NCI-H460 (cell line): ENCODE measurements at places on chromosomes 16 and 17.

DNA sequence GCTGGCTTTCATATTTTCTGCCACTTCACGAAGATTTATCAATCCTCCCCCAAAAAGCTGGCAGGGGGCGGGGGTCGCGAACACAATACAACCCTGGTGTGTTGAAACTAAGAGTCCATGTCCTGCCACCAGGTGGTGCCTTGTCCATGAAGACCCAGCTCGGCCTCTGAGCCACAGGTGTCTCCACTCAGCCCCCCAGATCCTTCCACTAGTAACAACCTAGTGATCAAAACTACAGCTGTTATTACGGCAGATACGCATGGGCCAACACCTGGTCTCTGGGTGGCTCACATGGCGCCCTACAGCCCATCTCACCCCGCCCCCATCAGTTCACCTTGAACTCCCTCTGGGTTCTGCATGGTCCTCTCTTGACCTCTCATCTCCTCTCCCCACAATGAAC lies 27.7 kb downstream of the USP7 start:
- no peak for DNase-seq

- no peak for DNase-seq
Observed at GRCh38 chr17:30513346-30513745, 36.1 kb downstream of the GOSR1 start.

- no peak for DNase-seq
Observed at GRCh38 chr17:9380361-9380760, 195.3 kb downstream of the STX8 start.

GRCh38 chr16:74731853-74732477 lies 31.3 kb upstream of the MLKL start:
- no peak for DNase-seq

GRCh38 chr16:73280388-73280787 lies 232.5 kb upstream of the ZFHX3 start:
- DNase-seq = no peak

DNA sequence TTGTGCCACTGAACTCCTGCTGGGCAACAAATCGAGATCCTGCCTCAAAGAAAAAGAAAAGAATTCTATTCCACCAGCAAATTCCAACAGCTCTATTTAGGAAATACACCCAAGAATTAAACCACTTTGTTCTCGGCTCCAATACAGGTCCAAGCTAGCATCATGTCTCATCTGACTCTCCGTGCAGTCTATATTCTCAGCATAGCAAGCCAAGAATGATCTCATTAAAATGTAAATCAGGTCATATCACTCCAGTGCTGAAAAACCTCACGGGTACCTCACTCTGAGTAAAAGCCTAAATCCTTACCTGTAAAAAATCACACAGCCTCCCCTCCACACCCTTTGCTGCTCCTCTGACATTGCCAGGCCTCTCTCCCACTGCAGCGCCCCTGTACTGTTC lies 23.9 kb downstream of the UBE2G1 start:
- no peak for DNase-seq

- no peak for DNase-seq
Observed at GRCh38 chr16:61309386-61309785, 726.9 kb downstream of the CDH8 start.

- no peak for DNase-seq
Observed at GRCh38 chr17:38867968-38868816, 1.7 kb upstream of the LASP1 start.

- no peak for DNase-seq
Observed at GRCh38 chr16:18945233-18945632, 19.0 kb upstream of the SMG1 start.

DNA sequence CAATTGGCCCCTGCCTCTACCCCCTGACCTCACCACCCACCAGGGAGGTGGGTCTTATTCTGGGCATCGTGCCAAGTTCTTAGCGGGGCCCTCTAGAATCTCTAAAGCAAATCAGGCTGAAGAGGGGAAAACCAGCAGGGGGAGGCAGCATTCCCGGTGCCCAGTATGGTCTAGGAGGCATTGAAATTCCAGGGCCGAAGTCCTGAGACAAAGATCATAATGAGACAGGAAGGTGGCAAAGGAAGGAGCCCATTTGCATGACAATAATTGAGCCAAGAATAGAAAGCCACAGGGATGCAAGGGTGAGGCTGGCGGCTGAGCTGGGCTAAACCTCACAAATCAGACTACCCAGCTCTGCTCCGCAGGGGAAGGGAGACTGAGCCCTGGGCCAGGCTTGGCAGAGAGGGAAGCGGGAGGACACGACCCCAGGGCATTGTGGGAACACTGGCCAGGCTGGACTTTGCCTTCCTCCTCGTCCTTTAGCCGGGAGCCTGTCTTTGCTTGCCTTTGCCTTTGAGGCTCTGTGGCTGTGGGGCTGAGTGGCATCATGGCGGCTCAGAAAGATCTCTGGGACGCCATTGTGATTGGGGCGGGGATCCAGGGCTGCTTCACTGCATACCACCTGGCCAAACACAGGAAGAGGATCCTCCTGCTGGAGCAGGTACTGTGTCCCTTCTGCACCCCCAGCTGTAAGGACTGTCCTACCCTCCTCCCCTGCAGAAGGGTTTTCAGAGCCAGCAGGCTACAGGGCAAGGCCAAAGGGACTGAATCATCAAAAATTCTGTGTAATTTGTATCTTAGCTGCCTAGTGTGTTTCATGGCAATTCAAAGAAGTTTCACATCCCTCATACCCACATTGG lies at the start of gene PIPOX:
TSS of gene PIPOX (plus strand) at position 463 of the 860 bp plus-strand sequence. CDS start at position 548, 85 bp downstream.
- no peak for DNase-seq

GRCh38 chr16:72530434-72530833 lies 358.5 kb upstream of the PMFBP1 start:
- DNase-seq = peak; percentile 23

- DNase-seq = no peak
Observed at GRCh38 chr17:5241861-5242671, 7.4 kb upstream of the SCIMP start.

- DNase-seq = no peak
Observed at GRCh38 chr17:70848785-70849184, 679.5 kb downstream of the KCNJ2 start.

- DNase-seq = no peak
Observed at GRCh38 chr16:16882766-16883165, 503.8 kb downstream of the NPIPA7 start.

DNA sequence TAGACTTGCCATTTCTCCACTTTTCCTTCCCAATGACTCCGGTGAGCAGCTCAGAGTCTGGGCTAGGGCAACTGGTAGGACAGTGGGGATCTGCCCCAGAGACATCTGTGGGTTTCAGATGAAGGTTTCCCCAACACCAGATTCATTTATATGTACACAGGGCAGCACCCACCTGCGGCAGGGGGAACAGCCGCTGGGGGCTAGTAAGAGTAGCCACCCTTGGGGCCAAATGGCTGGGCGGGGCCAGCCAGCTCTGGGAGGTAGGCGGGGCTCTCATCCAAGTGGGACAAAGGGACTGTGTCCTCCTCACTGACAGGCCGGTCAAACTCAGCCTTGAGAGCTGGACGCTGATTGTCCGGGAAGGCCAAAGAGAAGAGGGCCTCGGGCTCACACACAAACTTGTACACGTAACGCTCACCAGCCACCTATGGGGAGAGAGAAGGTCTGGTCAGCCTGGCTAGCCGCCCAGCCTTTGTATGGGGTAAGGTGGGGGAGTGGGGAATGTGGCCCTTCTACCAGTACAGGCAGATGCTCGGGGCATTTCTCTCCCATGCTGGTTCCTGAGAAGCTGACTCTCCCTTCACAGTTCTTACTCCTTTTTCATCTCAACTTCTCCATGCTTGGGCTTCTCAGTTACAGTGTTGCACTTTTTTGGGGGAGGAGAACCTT lies 17.7 kb downstream of the ETV4 start:
- DNase-seq = no peak

DNA sequence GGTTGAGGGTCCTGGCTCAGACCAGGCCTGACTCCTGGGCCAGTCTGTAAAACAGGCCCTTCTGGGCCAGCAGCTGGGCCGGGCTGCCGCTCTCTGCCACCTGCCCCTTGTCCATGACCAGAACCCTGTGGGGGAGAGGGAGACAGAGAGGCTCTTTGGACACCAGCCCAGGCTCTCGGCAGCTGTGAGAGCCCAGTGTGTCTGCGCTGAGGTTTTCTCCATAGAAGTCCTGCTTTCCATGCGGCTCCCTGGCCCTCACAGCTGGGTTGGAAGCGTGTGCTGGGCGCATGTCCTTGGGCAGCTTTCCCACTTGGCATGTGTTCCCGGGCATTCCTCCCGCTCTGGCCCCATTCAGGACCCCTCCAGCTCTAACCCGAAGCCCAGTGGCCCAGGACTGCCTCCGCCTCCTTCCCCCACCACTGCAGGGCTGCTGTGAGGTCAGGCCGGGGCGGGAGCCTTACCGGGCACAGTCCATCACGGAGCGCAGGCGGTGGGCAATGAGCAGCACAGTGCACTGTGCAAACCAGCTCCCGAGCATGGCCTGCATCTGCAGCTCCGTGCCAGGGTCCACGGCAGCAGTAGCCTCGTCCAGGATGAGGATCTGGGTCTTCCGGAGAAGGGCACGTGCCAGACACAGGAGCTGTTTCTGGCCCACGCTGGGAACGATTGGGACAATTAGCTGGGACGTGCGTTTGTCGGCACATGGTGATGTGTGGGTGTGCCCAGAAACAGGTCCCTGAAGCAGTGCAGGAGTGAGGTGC lies 73.0 kb downstream of the ABCC6 start:
- no peak for DNase-seq

GRCh38 chr17:4969551-4970173 lies 2.0 kb upstream of the SPAG7 start:
- no peak for DNase-seq

DNA sequence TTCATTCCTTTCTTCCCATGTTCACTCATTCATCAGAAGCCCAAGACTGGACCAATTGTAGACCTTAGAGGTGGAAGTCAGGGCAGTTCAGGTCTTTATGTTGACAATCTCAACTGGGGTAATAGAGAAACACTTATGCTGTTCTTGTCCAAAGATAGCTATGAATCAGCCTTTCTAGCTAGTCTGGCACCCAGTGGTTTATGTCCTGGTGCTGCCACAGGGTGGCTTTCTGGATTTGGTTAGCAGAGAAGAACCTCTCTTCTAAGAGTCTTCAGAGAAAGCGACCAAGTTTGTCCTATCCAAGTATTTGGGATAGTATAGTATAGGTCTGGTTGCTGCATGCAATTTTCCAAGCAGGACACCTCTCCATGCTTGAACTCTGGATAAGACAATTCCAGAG lies 83.3 kb downstream of the NOG start:
- no peak for DNase-seq

GRCh38 chr16:77833921-77834634 lies 45.7 kb downstream of the VAT1L start:
- no peak for DNase-seq

DNA sequence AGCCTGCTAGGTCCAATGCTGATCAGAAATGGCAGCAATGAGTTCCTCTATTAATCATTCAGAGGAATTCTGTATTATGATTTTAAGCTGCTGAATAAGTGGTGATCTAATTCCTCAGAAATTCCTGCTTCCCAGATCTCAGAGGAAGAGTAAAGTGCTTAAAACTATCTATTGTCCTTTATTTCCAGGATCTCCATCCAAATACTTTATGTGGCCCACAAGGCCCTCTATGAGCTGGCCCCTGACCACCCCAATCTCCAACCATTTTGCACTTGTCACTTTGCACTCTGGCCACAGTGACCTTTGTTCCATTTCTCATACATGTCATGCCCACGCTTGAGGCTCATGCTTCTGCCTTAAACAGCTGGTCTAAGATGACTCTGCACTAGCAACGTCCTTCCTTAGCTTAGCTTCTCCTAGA lies 93.7 kb downstream of the CA10 start:
- no peak for DNase-seq

DNA sequence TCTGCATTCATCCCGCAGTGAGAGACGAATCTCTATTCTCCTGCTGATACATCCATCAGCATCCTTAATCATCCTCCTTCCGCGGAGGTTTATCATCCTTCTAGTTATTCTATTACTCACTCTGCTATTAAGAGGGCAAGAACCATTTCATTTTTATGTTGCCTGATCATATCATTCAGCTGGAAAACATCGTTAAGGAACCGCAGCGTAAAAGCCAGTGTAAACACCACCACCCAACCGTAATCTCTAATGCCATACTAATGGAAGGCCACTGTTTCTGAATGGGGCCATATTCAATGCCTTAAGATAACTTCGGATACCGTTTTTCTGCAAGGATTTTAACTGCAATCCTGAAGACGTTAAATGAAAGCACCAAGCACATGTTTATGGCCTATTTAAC lies 36.7 kb upstream of the ERCC4 start:
- DNase-seq = no peak

DNA sequence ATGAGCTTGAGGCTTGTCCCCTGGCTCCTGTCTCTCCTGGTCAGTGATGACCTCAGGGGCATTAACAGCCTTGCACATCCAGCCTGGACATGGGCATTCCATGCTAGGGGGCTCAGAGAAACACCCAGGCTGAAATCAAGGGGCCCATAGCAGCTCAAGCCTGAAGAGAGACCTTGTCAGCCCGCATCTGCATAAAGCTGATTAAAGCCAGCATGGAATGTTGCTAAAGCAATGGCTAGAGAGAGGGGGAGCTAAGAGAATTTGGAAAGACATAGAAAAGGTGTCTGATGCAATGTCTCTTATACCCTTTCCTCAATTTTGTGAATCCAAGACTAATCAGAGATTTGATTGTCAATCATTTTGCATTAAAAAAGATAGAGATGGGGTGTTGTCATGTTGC lies 51.4 kb upstream of the WSCD1 start:
- no peak for DNase-seq

DNA sequence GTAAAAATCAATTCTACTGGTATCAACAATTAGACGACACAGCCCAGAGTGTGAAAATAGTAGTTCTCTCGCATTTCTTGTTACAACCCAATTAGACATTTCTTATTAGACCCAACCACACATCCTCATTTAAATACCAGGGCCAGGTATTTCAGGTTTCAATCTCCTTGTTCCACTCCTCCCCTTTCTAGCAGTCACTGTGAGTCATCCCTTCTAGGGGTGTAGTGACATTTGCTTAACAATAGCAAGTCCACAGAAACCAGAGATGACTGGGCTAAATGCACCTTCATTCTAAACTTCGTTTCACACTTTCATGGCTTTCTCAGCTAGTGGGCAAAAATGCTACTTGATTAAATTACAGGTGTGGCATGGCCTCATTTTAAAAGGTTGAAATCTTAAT lies 116.9 kb upstream of the CACNG3 start:
- no peak for DNase-seq

GRCh38 chr16:83021045-83021444 lies 394.3 kb downstream of the CDH13 start:
- no peak for DNase-seq
